ENCODE measurements at places on chromosomes 12 and 14.
A peak's percentile ranks its signal among the peaks of the same experiment; 100 is the strongest.

DNA sequence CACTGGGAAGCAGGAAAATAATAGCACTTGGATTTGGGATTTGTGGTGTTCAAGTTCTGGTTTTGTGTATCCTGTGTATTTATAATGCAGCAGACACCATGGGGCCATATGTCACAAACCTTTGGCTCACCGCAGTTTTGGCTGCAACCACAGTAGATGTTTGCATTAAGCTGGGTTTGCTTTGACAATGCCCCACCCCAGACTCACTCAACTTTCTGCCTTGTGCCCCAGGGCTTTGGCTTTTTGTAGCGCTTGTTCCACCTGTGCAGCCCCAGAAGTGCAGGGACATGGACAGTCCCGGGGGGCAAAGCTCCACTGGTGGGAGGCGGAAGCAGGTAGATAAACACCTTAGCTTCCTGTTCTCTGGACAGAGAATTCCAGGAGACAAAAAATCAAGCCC lies 446.9 kb downstream of the MED13L start:
- no peak for DNase-seq

- DNase-seq: no peak
Observed at GRCh38 chr12:130076752-130077151, 85.5 kb upstream of the FZD10 start.

- DNase-seq: no peak
Observed at GRCh38 chr14:94969766-94970165, 187.6 kb downstream of the DICER1 start.

DNA sequence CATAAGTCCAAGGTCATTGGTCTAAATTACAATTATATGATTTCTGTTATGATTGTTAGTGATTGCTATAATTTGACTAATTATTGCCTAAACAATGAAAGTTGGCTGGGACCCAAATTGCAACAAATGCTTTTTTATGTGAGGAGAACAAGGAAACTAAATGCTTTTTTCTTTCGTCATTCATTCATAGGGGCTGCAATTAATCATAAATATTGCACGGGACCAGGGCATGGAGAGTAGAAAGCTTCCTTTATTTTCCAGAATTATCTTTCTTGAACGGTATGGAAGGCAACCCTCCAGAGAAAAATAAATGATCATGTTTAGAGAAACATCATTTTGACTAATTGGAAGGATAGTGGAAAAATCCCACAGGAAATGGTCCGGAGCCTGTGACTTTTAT lies 32.6 kb upstream of the ARHGAP5 start:
- no peak for DNase-seq

- DNase-seq: peak; percentile 19
Observed at GRCh38 chr12:15580431-15580830, 208.8 kb downstream of the EPS8 start.

DNA sequence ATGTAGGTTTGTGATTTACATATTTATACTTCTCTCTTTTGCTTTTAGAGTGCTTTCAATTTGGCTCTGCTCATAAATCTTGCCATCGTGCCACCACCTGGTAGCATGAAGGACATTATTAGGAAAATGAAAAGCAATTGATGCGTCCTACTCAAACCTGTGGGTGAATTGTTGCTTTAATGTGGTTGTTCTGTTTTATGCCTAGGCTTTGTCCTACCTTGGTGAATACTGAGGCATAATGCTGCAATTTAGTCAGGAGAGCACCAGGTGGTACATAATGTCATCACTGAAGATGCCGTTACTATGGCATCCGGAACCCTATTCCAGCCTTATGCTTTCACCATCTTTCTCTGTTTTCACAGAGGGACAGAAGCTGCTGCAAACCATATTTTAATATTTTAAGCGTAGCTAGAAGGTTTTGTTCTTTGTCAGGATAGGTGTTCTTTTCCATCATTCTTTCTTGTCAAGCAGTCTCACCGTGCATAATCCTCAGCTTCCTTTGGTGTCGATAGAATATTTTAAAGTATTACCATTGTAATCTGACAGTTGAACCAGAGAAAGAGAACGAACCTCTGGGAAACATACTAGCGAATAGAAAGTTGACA lies 68.5 kb upstream of the PKP2 start:
- DNase-seq: no peak

- no peak for DNase-seq
Observed at GRCh38 chr12:67422081-67422480, 152.9 kb downstream of the CAND1 start.

GRCh38 chr12:64039281-64039871 lies 182.7 kb downstream of the KICS2 start:
- DNase-seq: no peak

DNA sequence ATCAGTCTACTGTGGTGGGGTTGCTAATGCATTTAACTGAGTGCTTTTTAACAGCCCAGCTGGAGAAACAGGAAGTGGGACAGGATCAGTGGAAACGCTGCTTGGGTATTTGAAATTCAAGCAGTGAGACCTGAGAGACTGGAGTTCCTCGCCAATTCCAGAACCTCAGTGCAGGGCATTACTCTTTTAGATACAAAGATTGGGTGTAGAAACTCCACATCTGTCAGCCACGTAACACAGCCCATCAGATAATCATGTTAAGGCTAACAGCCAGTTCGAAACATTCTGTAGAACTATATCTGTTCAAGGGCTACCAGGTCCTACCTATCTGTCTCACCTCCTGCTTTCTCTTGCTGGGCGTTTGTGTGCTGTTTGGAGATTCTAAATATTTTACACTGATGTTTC lies 45.5 kb downstream of the RAD52 start:
- no peak for DNase-seq

DNA sequence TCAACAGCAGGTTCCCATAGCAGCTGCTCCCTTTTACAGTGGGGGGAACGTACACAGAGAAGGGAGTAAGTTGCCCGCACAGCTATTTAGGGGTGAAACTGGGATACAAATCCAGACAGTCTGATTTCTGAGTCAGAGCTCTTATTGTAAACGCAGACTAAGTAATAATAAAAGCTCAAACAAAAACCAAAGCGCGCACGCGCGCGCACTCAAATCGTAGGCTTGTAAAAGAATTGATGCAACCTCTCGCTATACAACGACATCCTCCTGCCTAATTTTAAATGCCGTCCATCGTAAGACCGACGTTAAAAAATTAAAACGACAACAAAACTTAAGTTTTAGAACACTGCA lies 747 bp upstream of the DACT1 start:
- peak; percentile 29 for DNase-seq

DNA sequence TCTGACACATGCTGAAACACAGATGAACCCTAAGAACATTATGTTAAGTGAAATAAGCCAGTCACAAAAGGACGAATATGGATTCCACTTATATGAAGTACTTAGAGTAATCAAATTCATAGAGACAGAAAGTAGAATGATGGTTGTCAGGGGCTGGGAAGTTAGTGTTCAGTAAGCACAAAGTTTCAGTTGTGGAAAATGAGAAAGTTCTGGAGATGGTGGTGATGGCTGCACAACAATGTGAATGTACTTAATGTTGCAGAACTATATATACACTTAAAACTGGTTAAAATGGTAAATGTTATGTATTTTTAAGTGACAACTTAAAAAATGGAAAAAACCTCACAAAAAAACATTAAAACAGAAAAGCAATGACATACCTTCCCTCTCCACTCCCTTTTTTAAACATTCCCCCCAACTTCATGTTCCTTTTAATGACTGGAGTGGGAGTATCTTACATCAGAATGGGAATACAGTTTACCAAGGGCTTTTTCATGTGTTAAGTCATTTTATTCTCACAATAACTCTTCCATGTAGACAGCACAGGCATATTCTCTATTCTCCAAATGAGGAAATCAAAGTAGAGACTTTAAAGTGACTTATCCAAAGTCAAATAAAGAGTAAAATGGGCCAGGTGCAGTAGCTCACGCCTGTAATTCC lies 24.0 kb downstream of the BTBD7 start:
- no peak for DNase-seq

- DNase-seq: no peak
Observed at GRCh38 chr14:81268016-81268416, 47.3 kb upstream of the GTF2A1 start.

GRCh38 chr14:102571043-102571442 lies 21.4 kb upstream of the RCOR1 start:
- DNase-seq: no peak

DNA sequence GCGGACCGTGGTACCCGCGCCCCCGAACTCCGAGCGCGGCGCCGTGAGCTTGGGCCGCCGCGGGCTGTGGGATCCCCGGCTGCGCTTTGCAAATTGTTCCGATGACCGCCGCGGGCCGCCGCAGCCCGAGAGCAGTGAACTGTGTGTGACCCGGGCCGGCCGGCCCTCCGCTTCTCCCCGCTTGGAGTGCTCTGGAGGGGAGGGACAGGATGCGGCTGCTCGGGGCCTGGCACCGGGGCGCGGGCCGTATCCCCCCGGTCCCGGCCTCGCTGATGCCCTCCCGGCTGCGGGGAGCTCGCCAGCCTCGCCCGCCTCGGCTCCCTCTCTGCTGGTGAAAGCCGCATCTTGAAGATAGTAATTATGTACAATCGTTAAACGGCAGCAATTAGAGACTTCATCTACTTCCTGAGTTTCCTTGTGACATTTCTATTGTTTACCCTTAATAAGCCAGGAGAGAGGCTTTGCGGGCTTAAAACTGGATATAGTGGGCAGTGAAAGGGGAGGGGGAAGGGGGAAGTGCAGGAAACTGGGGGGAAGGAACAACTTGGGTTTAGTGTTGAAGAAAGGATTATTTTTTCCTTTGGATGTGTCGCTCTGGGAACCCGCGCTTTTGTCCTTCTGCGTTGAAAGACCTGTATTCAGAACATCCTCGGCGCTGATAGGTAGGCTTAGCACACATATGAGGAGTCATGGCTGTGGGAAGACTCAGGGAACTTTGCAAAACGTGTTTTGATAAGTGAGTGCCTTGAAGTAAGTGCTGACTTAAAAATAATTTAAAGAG lies 1.2 kb downstream of the PELI2 start:
- DNase-seq: peak; percentile 21

GRCh38 chr12:48119834-48120195 lies 651 bp downstream of the PFKM start:
- DNase-seq: no peak

DNA sequence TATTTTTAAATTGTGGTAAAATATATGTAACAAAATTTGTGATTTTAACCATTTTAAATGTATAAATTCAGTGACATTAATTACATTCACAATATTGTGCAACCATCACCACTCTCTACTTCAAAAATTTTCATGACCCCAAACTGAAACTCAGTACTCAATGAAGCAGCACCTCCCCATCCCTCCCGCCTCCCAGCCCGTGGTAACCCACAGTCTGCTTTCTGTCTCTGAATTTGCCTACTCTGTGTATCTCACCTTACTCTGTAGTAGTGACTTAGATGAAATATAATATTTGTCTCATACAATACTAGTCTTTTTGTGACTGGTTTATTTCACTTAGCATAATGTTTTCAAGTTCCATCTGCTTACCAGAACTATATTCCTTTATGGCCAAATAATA lies 36.2 kb downstream of the EML1 start:
- no peak for DNase-seq

GRCh38 chr12:108400056-108400455 lies 60.9 kb upstream of the CMKLR1 start:
- no peak for DNase-seq

DNA sequence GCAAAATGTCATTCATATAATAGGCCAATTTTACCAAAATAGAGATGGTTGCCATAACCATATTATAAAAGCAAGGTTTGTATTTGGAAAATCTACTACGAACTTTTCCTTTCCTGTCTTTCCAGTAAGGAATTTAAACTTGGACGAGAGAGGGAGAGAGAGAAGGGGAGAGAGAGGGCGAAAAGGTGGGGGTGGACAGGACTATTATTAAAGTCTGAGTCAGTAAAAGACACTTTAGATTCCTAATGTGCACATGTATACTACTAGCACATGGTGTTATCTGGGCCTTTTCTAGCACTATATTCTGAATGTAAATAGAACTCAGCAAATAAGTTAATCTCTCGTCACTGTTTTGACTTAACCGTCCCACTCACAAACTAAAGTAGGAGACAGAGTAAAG lies 30.4 kb upstream of the FBLN5 start:
- DNase-seq: no peak

GRCh38 chr12:12087693-12088034 lies 16.9 kb downstream of the BCL2L14 start:
- no peak for DNase-seq

GRCh38 chr14:101230161-101230850 lies 326.8 kb upstream of the RTL1 start:
- no peak for DNase-seq

DNA sequence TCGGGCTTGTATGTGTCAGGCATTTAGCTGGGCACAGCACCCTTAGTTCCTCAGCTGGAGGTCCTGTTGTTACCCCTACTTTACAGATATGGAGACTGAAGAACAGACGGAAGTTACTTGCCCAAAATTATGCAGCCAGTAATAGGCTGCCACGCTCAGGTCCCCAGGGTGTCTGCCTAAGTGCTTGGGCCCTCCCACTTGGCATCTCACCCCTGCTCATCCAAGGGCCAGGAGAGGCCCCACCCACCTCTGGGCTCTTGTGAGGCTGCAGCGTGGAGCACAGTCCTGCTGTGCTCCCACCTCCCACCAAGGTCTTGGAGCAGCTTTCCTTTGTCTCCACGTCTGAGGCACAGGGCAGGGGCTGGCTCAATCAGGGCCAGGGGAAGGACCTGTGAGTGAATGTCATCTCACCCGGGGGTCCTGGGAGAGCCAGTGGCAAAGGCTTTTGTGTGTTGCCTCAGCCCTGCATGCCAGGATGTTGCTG lies 64.6 kb downstream of the BEGAIN start:
- no peak for DNase-seq

DNA sequence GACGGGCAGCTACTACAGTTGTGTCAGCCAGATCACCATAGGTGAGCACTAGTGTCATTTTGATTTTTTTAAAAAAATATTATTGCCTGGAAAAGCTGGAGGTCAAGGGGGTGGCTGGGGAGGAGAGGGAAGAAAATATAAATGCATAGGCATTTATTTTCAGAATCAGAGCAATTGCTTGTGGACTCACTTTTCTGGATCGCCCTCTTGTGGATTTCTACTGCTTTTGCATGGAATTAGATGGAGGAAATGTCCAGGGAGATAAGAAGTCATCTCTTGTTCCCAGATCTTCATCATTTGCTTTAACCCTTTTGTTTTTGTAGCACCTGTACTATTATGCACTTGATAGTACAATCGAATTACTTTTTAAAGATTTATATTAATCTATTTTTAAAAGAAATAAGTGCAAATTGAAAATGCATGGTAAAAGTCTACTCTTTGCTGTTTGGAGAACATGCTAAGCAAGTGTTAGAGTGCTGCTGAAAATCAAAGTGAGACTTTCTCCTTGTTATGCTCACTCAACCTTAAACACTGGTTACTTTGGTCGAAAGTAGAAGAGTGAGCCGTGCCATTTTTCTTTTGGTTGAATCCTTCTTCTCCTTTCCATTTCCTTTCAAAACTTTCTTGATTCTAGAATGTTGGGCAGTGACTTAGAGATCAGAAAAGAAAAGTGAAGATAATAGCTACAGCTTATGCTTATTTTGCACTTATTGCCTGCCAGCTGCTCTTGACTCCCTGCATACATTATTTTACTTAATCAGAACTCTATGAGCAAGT lies 60.6 kb upstream of the ANO4 start:
- no peak for DNase-seq

- no peak for DNase-seq
Observed at GRCh38 chr14:94342334-94342934, 19.3 kb upstream of the SERPINA6 start.

All from stimulated activated CD4-positive, alpha-beta T cell treated with anti-CD3 and anti-CD28 coated beads, Interleukin-4, amount 100 ng/mL, for 4 hours (primary cell).